AG04450 (cell line): ENCODE measurements at places on chromosomes 5 and 9.

- DNase-seq: no peak
Observed at GRCh38 chr9:104386425-104387069, 117.5 kb upstream of the OR13F1 start.

DNA sequence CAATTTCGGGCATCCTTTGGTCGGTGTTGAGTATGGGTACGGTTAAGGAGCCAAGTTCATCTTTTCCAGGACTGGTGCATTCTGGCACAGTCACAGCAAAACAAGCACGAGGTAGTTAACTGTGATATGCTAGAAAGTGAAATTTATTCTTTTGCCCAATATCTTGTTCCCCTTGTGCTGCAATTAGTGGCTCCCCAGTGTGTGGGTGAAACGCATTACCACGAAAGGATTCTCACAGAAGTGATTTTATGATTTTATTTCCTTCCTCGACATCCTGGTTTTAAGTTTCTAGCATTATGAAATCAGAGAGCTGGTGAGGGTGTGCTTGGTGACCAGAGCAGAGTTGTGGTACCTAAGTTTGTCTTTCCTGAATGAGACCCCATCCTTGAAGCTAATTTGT lies 1.5 kb downstream of the FRMPD1 start:
- DNase-seq: no peak

DNA sequence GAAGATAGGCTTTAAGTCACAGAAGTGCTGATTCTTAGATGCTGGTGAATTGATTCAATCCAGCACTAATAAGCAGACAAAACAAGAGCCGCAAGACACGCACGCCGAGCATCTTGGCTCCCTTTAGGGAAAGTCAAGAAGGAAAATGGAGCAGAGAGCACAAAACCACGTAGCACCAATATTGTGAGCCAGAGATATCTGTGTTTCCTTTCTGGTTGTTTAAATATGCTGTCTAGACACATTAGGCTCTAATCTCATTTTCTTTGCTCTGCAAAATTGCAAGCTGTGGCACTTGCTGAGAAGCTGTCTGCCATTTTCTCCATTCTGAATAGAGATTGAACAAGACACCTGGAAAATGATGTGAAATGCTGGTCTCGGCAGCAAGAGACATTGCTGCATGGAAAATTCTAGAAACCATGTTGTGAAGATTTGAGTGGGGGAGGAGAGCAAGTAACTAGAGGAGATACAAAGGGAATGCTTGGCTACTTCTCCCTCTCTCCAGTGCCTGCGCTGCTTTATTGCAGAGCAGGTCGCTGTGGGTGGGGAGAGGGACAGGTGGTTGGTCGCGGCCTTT lies 336.3 kb downstream of the MED10 start:
- no peak for DNase-seq

DNA sequence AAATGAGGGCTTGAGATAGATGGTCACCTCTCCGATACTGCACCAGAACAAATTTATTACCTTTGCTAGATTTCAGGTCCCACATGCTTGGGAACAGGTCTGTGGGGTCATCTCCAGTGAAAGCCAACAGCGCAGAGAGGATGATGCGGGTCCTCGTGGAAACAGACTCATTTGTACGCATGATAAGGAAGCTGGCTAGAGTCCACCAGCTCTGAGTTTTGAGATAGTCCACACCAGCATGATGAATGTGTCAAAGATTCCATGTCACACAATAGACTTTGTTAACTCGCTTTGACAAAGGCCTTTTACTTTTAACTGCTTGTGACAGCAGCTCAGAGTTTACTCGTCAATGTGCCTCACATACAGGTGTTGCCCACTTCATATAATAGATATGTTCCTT lies 105.4 kb upstream of the TBCA start:
- no peak for DNase-seq

- peak; percentile 62 for DNase-seq
Observed at GRCh38 chr9:94084314-94084713, at the start of gene PTPDC1. Gene PTPDC1 (plus strand): TSS chr9:94084464. CDS start chr9:94084531, 67 bp downstream.

- peak; percentile 79 for DNase-seq
Observed at GRCh38 chr9:128554155-128554862, 1.9 kb downstream of the SPTAN1 start.

DNA sequence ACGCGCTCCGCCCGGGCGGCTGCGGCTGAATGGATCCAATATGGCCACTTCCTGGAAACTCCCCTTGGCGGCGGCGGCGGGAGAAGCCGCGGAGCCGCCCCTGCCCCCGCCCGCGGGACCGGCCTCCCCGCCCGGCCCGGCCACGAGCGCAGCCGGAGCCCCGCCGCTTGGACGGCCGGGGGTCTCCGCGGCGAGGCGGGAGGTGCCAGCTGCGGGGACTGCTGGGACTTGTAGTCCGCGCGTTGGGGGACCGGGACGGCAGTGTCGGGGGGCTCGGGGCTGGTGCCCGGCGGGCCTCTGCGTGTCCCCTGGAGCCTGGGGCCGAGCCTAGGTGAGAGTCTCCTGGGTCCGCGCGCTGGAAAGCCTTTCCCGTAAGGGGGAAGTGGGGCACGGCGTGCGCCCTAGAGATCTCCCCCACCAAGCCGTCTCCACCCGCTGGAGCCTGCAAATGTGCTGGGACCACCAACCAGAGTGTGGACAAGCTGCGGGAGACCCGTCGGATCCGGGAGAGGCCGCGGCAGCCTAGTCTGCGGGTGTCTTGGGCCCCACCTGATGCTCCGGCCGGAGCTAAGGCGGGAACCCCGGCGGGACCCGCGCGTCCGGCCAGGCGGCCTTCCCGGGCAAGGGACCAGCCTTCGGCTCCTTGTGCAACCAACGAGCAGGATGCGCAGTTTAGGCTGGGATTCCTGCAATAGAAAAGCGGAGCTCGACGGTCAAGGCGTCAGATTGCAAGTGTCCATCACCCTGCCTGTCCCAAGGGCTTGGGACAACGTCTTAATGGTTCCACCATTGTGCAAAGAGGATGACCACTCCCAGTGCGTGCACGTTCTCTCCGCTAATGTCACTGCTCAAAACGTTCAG lies at the start of gene SEPTIN8:
SEPTIN8 (minus strand) TSS at position 31 of the 861 bp plus-strand sequence. CDS start 102 bp downstream, outside the sequence.
- no peak for DNase-seq

DNA sequence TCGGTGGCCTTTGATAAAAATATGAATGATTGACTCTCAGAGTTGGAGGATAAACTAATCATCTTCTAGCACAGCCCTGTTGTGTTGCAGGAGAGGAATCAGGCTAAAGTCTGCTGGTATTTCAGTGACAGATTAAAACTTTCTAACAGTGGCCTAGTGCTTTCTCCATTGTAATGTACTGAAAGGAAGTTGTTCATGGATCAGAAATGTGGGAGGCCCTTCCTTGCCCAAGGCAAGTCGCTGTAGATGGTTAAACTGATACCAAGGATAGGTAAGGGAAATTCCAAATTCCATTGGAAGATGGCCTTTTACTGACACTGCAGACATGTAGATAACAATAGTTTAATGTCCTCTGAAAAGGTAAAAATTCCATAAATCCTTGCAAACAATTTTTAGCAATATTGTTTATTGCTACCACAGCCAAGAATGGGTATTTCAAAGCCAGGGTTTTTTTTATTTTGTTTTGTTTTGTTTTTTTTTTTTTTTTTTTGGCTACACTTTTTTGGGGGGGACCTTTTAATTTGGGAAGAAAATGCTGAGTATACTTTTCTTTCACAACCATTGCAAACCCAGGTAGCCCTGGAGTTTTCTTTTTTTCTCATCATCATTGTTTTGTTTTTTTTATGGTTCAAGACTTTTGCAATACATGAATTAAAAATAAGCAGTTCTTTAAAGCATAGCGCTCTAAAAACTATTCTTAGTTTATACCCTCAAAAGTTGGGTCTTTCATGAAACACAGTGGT lies 35.5 kb downstream of the WDR36 start:
- no peak for DNase-seq

GRCh38 chr5:10229306-10230048 lies 20.2 kb downstream of the ATPSCKMT start:
- no peak for DNase-seq
